ENCODE measurements at places on chromosomes 16 and 17. TPM values are rescaled to one million over a fixed set of nuclear protein-coding genes. Genes with fewer than 3 reads are reported as not detected.

GRCh38 chr16:84194470-84195200 lies 3.7 kb downstream of the ADAD2 start:
- no peaks in the 10 kb centered on the region for H3K4me1 ChIP-seq
- H3K36me3 ChIP-seq: no peaks in the 10 kb centered on the region
- H3K4me3 ChIP-seq: no peak overlapping the region
- peaks cover 7% of the 10 kb centered on the region for H3K27me3 ChIP-seq
- no peak overlapping the region for H3K27ac ChIP-seq

Gene ARMC7
- 3.1 TPM for total RNA-seq

Gene CRHR1
- total RNA-seq: not detected

GRCh38 chr17:29155227-29155965 lies 24.8 kb downstream of the MYO18A start:
- peak; percentile 48 for DNase-seq
- no peak overlapping the region for H3K4me3 ChIP-seq
- H3K27me3 ChIP-seq: no peaks in the 10 kb centered on the region
- no peaks in the 10 kb centered on the region for H3K36me3 ChIP-seq
- peaks cover 49% of the 10 kb centered on the region for H3K4me1 ChIP-seq

- no peaks in the 10 kb centered on the region for H3K27me3 ChIP-seq
- no peak for DNase-seq
- no peak overlapping the region for H3K27ac ChIP-seq
- H3K4me1 ChIP-seq: no peaks in the 10 kb centered on the region
These were observed 868 bp downstream of the CCDC154 start for GRCh38 chr16:1443403-1443973.

DNA sequence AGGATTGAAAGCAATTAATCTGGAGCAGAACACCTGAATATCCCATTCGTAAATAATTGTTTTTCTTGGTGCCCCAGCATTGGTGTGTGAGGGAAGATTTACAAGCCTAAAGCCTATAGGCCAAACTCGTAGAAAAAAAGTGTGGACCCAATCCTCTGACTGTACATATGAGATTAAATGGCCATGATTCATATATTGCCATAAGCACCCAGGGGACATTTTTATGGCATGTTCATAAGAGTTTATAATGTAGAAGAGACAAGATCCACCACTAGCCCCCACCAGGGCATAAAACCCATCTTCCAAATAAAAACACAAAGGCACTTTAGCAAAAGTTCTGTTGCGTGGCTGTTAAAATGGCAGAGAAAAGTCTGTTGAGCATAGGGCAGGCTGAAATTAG lies 15.5 kb upstream of the SALL1 start:
- no peaks in the 10 kb centered on the region for H3K27me3 ChIP-seq
- no peak overlapping the region for H3K4me3 ChIP-seq
- no peaks in the 10 kb centered on the region for H3K36me3 ChIP-seq

GRCh38 chr17:33079201-33079600 lies 87.6 kb downstream of the SPACA3 start:
- no peaks in the 10 kb centered on the region for H3K36me3 ChIP-seq
- no peaks in the 10 kb centered on the region for H3K4me1 ChIP-seq
- H3K27me3 ChIP-seq: no peaks in the 10 kb centered on the region

GRCh38 chr16:57985204-57986181 lies 14.6 kb upstream of the CNGB1 start:
- no peak overlapping the region for H3K27ac ChIP-seq
- H3K36me3 ChIP-seq: no peaks in the 10 kb centered on the region
- no peaks in the 10 kb centered on the region for H3K4me1 ChIP-seq
- DNase-seq: no peak

Gene DNAI2
- total RNA-seq: not detected

DNA sequence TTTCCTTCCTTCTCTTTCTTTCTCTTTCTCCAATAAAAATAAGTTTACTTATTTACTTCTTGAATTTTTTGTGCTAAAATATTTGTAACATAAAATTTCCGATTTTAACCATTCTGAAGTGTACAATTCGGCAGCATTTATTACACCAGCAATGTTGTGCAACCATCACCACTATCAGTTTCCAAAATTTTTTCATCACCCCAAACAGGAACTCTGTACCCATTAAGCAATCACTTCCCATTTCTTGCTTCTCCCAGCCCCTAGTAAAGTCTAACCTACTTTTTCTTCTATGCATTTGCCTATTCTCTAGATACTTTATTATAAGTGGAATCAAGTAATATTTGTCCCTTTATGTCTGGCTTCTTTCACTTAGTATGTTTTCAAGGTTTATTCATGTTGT lies 2.5 kb upstream of the HP start:
- H3K4me1 ChIP-seq: no peaks in the 10 kb centered on the region
- no peaks in the 10 kb centered on the region for H3K36me3 ChIP-seq
- H3K4me3 ChIP-seq: no peak overlapping the region
- H3K27ac ChIP-seq: no peak overlapping the region
- no peak for DNase-seq

GRCh38 chr16:54077050-54077821 lies 209.4 kb downstream of the IRX3 start:
- H3K4me1 ChIP-seq: peaks cover 2% of the 10 kb centered on the region
- DNase-seq: peak; percentile 79
- H3K27ac ChIP-seq: no peak overlapping the region

DNA sequence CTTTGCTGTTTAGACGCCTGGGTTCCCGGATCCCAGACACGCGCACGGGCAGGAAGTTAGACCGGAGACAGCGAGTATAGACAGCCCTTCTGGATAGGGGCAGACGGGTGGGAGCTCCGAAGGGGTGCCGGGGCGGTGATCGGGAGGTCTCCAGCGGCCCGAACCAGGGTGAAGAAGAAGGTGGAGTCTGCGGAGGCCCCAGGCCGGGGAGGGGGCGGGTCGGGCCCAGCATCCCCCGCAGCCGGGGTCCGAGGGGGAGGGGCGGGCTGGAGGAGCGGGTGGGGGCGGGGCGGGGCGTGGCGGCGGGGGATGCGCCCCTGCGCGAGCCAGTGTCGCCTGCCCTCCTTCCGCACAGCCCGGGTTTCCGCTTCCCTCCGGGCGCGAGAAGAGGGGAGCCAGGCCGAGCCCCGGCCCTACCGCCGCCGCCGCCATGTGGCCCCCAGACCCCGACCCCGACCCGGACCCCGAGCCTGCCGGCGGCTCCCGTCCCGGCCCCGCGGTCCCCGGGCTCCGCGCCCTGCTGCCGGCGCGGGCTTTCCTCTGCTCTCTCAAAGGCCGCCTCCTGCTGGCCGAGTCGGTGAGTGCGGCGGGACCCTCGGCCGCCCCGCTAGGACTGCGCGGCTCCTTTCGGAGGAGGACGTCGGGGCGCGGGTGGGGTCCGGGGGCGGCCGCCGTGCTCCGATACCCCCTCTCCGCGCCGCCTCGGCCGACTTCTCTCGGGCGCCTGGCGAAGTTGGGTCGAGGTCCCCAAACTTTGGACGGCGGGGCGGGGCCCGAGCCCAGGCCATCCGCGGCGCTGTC lies at the start of gene CMTM3:
TSS of gene CMTM3 (plus strand) at position 329 of the 801 bp plus-strand sequence. CDS start at position 431, 102 bp downstream.
- peak within 1 kb of the TSS; percentile 78 for H3K4me3 ChIP-seq
- H3K27ac ChIP-seq: peak within 1 kb of the TSS; percentile 59
- H3K36me3 ChIP-seq: peaks cover 5% of the 10 kb centered on the region
- peaks cover 15% of the 10 kb centered on the region for H3K4me1 ChIP-seq

Gene NPIPB9
- total RNA-seq: 1.7 TPM

Gene TPSG1
- total RNA-seq: not detected

Gene PRR15L
- total RNA-seq: not detected

DNA sequence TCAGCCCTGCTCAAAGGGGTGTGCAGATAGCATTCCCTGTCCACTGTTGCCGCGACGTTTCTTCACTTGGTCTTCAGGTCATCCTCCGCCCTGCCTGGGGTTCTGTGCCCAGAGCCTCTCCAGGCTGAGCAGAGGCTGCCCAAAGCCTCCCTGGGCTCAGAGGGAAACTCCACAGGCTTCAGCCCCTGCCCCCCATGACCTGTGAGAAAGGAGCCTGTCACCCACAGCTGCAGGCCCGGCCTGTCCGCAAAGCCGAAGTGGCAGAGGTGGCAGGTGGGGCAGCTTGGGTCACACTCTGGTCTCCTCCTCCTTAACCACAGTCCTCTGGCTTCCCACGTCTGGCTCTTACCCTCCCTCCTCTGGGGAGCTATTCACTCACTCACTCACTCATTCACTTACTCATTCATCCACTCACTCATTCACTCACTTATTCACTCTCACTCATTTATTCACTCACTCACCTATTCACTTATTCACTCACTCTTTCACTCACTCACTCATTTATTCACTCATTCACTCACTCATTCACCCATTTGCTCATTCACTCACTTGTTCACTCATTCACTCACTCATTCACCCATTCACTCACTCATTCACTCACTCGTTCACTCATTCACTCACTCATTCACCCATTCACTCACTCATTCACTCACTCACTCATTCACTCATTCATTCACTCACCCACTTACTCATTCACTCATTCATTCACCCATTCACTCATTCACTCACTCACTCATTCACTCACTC lies 7.1 kb upstream of the CPSF4L start:
- H3K4me1 ChIP-seq: no peaks in the 10 kb centered on the region
- no peak overlapping the region for H3K4me3 ChIP-seq
- H3K36me3 ChIP-seq: no peaks in the 10 kb centered on the region
- no peak overlapping the region for H3K27ac ChIP-seq
- DNase-seq: no peak

DNA sequence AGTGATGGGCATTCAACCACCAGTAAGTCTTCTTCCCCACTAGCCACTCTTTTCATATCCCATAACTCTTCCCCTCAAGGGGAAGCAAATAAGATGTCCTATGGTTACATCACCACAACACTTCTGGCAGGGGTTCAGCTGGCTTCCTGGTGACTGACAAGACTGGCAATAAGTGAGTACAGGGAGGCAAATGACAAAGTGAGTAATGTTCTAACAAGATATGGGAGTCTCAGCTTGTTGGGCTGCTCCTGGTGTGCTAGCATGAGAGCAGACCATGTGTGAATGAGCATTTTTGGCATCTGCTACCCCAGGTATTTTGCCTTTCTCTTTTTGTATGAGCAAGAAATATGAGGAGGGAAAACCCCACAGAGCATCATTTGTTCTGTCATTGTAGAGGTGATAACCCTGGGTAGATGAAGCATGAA lies 9.9 kb downstream of the TMIGD1 start:
- DNase-seq: peak; percentile 49
- no peak overlapping the region for H3K4me3 ChIP-seq

DNA sequence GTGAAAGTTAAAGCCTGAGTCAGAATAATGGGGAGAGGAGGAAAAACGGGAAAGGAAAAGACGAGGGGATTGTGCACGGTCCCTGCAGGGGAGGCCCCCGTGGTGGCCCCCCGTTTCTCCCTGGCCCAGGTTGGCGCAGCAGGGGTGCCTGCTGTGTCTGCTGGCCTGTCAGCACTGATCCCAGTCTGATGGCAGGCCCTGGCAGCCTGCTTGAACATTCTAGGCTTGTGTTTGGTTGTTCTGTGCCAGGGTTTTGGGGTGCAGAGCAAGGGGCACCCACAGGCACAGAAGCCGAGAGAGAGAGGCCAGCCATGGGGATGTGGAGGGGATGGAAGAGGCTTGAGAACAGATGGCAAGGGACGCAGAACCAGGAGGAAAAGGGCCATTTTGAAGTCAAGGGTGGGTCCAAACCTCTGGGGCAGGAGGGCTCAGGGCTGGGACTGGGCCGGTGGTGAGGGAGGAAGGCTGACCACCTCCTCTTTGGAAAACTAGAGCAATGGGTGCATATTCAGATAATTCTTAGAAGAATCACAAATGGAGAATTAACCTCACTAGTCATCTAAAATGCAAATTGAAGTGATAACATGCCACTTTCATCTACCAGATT lies 35.9 kb downstream of the TBX4 start:
- no peak overlapping the region for H3K4me3 ChIP-seq
- no peak overlapping the region for H3K27ac ChIP-seq
- no peaks in the 10 kb centered on the region for H3K27me3 ChIP-seq
- H3K36me3 ChIP-seq: peaks cover 6% of the 10 kb centered on the region
- H3K4me1 ChIP-seq: peaks cover 32% of the 10 kb centered on the region

- no peak overlapping the region for H3K4me3 ChIP-seq
- DNase-seq: no peak
- H3K36me3 ChIP-seq: no peaks in the 10 kb centered on the region
- H3K4me1 ChIP-seq: no peaks in the 10 kb centered on the region
- H3K27ac ChIP-seq: no peak overlapping the region
These were observed 76.5 kb downstream of the AATF start for GRCh38 chr17:37025238-37025637.

DNA sequence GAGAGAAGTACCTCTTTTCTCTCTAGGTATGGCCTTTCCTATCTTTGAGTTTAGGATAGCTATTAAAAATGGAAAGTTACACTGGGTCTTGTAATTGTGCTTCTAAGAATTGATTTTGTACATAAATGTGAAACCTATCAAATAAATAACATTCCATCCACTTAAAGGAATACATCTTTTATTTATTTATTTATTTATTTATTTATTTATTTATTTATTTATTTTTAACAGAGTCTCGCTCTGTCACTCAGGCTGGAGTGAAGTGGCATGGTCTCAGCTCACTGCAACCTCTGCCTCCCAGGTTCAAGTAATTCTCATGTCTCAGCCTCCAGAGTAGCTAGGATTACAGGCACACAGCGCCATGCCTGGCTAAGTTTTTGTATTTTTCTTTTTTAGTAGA lies 1114.0 kb upstream of the EEF2KMT start:
- no peaks in the 10 kb centered on the region for H3K36me3 ChIP-seq
- DNase-seq: no peak
- no peak overlapping the region for H3K27ac ChIP-seq

DNA sequence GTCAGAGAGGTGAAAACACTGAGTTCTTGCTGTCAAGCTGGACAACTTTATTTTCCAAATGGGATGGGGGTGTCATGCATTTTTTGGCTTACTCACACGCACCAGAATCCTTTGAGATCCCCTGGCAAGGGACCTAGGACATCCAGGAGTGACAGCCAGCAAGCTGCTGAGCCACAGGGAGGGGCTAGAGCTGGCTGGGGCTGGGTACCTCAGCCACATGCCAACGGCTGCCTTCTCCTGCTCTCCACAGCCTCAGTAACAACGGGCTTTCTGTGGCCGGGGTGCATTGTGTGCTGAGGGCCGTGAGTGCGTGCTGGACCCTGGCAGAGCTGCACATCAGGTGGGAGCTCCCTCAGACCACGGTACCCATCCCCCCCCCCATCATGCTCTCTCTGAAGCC lies 47.6 kb downstream of the NLRC5 start:
- peaks cover 8% of the 10 kb centered on the region for H3K4me1 ChIP-seq
- no peak for DNase-seq
- H3K27ac ChIP-seq: no peak overlapping the region
- H3K27me3 ChIP-seq: no peaks in the 10 kb centered on the region
- H3K36me3 ChIP-seq: peaks cover 21% of the 10 kb centered on the region

GRCh38 chr16:47848421-47849109 lies 307.2 kb downstream of the ABCC12 start:
- H3K36me3 ChIP-seq: no peaks in the 10 kb centered on the region
- DNase-seq: peak; percentile 82
- H3K27me3 ChIP-seq: no peaks in the 10 kb centered on the region
- no peak overlapping the region for H3K27ac ChIP-seq
- no peak overlapping the region for H3K4me3 ChIP-seq

DNA sequence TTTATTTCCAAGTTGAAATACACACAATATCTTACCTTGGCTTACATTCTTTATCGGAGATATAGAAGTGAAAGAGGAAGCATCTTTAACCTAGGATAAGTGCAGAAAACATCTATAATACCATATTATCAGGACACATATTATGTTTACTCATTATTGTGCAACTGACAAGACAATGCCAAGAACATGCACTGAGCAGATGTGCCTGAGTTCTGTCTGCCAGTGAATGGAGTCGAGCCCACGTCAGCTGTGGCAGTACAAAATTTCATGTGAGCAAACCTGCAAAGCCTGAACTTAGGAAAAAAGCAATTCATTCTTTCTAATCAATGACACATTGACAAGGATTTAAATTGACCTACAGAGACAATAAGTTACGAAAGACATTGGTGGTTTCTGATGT lies 154.4 kb downstream of the AXIN2 start:
- peak; percentile 31 for DNase-seq
- no peaks in the 10 kb centered on the region for H3K4me1 ChIP-seq
- H3K27me3 ChIP-seq: no peaks in the 10 kb centered on the region
- no peak overlapping the region for H3K4me3 ChIP-seq
- no peaks in the 10 kb centered on the region for H3K36me3 ChIP-seq

Gene AATK
- 0.50 TPM for total RNA-seq

Data from fibroblast of lung (primary cell).